ENCODE measurements at places on chromosomes 6 and 20.
A peak's percentile ranks its signal among the peaks of the same experiment; 100 is the strongest.

DNA sequence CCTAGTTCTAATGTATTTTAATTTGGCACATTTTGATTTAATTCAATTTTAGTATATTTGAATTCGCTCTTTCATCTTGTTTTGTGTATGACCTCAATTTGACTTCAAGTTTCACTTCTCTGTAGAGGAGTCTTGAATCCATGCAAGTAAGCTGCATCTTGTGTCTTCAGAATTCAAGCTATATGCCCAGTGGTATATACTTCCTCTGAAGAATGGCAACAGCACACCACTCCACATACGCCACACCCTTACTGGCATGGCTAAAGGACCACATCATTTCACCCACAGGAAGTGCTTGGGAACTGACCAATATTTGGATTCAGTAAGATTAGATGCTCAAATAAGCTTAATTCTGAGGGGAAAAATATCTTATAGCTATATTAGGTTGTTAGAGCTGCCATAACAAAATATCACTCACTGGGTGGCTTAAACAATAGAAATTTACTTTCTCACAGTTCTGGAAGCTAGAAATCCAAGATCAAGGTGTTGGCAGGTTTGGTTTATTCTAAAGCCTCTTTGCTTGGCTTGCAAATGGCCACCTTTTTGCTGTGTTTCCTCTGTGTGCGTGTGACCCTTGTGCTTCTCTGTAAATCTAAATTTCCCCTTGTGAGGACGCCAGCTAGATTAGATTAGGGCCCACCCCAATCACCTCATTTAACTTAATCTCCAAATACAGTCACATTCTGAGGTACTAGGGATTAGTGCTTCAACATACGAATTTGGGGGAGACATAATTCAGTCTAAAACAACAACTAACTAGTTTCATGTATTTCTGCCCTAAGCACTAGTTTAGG, 2.8 kb upstream of the ASF1A start:
- DNase-seq, result peak; percentile 90

DNA sequence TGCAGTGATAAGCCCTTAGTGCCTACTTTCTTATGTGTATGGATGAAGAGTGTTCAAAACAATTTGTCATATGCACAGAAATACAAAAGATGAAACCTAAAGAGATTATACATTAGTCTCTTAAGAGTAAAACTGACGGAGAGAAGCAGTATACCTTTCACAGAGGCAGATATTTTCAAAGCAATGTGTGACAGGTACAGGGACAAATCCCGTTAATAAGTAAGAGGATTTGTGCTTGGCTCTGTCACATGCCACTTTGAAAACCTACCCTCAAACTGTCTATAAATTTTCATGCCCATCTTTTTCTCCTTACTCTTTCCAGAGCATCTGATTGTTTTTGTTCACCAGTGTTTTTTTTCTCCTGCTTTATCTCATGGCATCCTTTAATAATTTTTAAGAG, 741.3 kb upstream of the MMS22L start:
- DNase-seq, result no peak

- DNase-seq, result no peak
These were observed 4.5 kb downstream of the TMEM63B start for GRCh38 chr6:44131892-44132291.

GRCh38 chr6:137734005-137734874, 132.8 kb upstream of the TNFAIP3 start:
- no peak for DNase-seq

DNA sequence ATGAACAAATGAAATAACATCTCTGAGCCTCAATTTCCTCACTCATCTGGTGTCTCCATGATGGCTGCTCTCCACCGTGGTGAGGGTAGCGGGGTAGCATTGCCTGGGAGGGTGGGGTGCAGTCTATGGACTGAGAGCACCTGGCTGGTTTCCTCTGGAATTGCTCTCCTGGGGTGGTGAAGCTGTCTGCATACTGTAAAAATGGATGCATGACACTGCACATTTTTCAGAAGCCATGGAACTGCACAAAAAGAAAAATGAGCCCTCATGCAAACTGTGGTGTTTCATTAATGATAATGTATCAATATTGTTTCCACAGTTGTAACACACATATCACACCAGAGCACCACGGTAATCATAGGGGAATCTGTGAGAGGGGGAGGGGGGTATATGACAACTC, 12.1 kb upstream of the ITPR3 start:
- no peak for DNase-seq

DNA sequence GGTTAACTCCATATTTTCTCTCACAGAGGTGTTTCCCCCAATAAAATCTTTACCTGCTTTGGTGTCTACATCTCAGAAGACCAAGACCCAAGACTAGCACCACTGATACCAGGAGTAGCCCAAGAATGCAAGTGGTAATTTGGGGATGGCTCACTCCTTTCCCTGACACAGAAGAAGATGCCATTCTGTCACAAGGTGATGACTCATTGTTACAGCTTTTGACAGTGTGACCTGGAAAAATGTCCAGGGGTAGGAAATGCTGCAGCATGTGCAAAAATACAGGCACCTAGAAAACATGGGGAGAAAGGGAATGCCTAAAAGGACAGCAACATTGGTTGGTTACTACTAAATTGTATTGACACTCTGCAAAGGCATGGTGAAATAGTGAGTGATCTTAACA, 254.0 kb upstream of the GJE1 start:
- no peak for DNase-seq

DNA sequence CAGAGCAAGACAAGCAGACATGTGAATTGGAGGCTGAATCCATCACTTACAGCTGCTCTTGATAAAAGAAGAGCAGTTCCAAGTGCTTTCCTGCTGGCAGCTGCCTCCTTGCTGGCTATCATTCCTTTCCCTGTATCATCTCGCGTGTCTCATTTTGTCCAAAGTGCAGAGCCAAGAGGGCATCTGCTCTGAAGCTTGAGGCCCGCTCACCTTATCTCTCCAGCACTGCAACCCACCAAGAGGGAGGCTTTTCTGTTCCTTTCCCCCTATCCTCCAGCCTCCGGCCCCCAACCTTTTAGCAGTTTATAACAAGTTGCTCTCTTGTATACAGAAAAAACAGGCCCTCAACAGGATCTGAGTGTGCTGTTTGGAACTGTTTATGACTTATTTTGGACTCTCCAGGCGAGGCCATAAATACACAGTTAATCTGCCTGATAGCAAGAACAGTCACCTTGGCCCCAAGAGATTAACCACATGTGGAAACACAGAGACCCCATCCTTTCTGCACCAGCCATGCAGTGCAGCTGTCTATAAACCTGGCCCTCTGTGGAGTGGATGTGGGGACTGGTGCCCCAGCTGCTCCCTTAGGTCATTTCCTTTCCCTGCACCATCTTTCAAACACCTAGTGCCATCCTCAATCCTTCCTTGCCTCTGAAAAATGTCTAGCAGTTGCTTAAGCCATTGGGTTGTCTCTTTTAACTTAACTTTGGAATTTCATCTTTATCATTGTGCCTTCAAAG, 172.5 kb upstream of the FERMT1 start:
- DNase-seq, result no peak

- DNase-seq, result no peak
These were observed 444.1 kb downstream of the CBLN4 start for GRCh38 chr20:55561259-55561658.

DNA sequence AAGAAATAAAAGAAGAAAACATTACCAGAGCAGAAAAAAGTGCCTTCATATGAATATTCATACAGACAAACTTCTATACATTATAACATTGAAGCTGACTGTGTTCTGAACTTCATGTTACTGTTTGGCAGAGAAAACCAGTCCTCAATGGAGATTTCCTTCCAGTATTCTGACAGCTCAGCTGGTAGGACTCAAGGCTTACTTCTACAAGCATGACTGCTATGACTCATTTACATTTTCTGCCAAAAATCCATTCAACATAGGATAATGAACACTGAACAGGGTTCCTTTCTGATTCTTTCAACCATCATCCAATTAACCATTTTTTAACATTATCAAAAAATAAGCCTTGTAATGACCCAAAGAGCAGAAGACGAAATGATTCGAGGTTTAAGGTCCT, 25.4 kb downstream of the COL9A1 start:
- no peak for DNase-seq

DNA sequence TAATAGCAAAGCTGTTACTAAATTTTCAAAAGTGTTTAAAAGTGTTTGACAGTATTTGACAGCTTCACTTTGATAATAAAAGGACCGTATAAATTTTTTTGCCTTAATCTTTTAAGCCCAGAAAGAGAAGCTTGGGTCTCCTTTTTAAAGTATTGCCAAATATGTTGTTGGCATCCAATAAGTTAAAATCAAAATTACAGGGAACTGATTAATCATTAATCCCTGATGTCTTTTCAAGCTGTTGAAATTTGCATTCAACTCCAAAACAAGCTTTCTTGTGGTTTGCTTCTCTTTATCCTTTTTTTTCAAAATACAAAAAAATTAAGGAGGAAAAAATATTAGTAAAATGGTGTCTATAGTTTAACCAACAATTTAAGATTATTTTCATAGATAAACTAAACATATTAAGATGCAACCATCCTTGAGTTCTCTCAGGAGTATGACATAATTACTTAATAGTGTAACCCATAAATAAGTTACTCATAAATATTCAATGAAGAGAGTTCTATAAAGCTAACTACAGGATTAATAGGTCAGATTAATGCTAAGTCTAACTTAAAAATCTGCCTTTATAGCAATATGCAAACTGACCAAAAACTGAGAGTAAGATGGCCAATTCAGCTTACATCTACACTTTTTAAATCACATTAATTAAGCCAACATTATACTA, 27.0 kb upstream of the CALHM6 start:
- DNase-seq, result no peak

DNA sequence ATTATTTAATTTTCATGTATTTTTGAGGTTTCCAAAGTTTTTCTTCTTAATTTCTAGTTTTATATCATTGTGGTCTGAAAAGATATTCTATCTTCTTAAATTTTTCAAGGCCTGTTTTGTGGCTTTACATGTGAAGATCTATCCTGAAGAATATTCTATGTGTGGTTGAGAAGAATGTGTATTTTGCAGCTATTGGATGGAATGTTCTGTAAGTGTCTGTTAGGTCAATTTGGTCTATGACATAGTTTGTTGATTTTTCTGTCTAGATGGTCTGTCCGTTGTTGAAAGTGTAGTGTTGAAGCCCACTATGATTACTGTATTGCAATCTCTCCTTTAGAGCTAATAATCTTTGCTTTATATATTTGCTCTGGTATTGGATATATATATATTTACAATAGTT, 125.7 kb downstream of the CRYBG1 start:
- DNase-seq, result no peak

- no peak for DNase-seq
These were observed 115.7 kb upstream of the PRND start for GRCh38 chr20:4606051-4606450.

GRCh38 chr20:6007094-6007528, 46.7 kb downstream of the LRRN4 start:
- peak; percentile 54 for DNase-seq

DNA sequence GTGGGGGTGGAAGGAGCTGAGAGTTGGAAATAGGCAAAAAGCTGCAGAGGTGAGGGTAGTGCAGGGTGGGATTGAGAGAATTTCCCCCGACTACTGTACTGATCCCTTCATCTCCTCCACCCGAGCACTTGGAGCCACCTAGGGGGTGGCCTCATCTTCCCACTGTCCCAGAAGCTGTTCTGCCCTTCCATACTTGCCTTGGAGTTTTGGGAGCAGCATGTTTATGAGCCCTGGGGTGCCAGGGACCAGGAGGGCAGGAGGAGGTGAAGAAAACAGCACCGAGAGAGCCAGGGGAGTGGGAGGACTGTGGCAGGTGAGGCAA, 34.0 kb upstream of the HLA-A start:
- no peak for DNase-seq

- no peak for DNase-seq
These were observed 77.1 kb downstream of the JAG1 start for GRCh38 chr20:10596710-10597121.

DNA sequence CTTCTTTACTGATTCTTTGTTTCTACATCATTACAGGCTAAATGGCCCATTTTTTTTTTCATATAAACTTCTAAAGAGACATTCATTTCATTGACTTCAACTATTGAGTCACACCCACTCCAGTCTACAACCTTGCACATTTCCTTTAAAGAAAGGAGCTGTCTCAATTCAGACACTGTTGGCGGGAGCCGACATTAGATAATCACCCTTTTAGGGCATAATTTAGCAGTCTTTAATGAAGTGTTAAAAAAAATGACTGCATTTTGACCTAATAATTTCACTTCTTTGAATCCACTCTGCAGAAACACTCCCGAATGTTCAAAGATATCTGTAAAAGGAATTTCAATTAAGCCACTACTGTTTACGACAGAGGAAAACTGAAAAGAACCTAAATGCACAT, 1.5 kb downstream of the EPM2A start:
- DNase-seq, result no peak

- peak; percentile 72 for DNase-seq
These were observed 42.8 kb upstream of the DYNLRB1 start for GRCh38 chr20:34473262-34473883.

DNA sequence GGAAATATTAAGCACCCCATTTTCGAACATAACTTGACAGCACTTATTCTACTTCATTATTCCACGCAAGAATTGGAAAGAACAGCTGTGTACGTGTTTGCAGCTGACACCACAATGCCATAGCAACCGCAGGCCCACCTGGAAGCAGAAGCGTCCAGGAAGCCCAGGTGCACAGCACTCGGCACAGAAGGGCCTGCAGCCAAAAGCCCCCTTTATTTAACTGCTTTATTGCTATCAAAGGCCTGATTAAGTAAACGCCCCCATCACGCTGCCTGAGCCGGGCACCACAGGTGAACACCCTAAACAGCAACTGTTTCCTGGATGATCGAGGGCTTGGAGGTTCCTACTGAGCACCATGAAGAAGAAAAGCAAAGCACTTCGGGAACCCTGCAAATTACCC, 6.3 kb downstream of the TAF4 start:
- no peak for DNase-seq
